ENCODE measurements at places on chromosomes 1 and 21. TPM values are rescaled to one million over a fixed set of nuclear protein-coding genes. Genes with fewer than 3 reads are reported as not detected.

MIXL1 gene
- polyA plus RNA-seq = 0.28 TPM

KPRP gene
- not detected for polyA plus RNA-seq

DNA sequence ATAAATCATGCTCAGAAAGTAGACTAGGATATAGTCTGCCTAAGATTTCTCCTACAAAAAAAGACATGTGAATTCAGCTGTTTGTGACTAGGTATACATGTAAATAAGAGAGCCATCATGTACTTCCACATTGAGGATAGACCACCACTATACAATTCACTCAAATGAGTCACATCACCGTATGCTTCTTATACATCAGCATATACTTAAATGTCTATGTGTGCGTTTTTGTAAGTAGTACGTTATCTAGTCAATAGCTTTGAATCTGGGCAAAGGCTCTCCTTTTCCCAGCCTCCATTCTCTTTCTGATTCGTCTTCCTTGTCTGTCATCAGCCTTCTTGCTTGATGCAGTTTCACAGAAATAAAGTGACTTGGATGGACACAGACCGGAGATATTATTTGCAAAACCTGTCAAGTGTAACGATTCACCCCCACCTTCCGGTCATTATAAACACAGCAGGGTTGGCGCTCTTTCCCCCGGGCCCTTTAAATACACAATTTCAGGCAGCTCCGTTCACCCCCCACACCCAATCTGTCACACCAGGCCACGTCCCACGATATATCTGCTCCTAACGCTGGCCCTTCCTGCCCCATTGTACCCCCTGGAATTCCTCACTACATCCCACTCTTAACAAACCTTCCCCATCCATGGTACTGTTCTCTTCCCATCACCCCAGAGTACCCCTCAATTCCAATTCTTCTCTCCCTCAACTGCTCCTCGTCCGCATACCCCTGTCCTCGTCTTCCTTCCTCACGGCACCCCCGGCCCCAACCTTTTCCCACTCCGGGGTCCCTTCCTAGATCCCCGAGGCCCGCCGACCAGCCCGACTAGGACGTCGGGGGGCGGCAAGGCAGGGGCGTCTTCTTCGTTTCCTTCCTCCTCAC is 636 bp downstream of the VAMP4 start:
- H3K4me1 ChIP-seq = peaks cover 6% of the 10 kb centered on the region
- peak overlapping the region; percentile 95 for H3K4me3 ChIP-seq
- peaks cover 12% of the 10 kb centered on the region for H3K36me3 ChIP-seq

DNA sequence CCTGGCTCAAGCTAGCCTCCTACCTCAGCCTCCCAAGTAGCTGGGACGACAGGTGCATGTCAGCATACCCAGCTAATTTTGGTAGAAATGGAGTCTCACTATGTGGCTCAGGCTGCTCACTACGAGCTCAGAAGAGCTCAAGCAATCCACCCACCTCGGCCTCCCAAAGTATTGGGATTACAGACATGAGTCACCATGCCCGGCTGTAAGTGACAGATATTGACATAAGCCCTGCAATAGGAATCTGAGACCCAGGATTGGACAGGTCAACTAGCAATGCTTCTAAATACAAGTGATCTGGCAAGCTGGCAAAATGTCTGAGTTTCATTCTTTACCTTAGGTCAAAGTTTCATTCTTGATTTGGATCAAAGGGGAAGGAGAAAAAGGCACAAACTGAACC is 40.5 kb upstream of the H6PD start:
- DNase-seq = no peak
- no peak overlapping the region for H3K4me3 ChIP-seq
- peaks cover 22% of the 10 kb centered on the region for H3K27me3 ChIP-seq
- H3K27ac ChIP-seq = no peak overlapping the region

DNA sequence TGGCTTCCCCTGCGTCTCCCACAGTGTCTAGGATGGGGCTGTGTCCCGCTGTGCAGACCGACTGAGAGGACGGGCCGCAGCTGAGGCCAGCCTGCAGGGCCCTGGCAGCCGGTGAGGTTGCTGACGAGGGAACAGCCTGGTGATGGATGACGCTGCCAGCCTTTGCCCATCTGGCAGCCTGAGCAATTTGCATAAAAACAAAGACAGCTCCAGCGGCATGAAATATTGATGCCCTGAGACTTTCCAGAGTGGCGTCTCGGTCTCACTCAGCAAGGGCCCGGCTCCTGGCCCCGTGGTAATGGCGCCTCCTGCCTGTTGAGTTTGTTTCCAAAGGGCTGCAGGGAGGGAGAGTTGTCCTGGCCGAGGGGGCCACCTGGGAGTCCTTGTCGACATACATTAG is 19.1 kb upstream of the KCNA10 start:
- no peak for DNase-seq
- H3K27me3 ChIP-seq = no peaks in the 10 kb centered on the region
- H3K27ac ChIP-seq = no peak overlapping the region
- H3K4me3 ChIP-seq = no peak overlapping the region

DNA sequence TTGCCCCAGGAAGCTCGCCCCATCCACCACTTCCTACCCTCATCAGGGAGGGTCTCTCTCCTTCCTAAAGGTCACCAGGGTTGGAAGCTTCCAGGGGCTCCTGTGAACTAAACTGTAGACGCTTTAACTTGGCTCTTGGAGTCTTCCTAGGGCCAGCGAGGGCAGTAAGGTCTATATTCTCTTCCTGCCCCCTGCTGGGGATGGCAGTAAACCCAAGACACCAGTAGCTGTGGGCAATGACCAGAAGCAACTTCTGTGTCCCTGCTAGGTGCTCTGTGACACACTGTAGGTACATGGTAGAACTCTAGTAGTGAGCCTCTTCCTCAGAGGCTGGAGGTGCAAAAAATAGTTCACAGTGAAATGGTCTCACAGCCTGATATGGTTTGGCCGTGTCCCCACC is 30.0 kb downstream of the KCND3 start:
- H3K27ac ChIP-seq = no peak overlapping the region
- H3K36me3 ChIP-seq = no peaks in the 10 kb centered on the region
- H3K27me3 ChIP-seq = no peaks in the 10 kb centered on the region
- no peak for DNase-seq

GRCh38 chr1:83065952-83066727 is 932.8 kb downstream of the TTLL7 start:
- no peak overlapping the region for H3K4me3 ChIP-seq
- no peaks in the 10 kb centered on the region for H3K36me3 ChIP-seq
- H3K4me1 ChIP-seq = no peaks in the 10 kb centered on the region
- H3K27me3 ChIP-seq = no peaks in the 10 kb centered on the region
- no peak for DNase-seq

- no peak for DNase-seq
- no peak overlapping the region for H3K4me3 ChIP-seq
- no peak overlapping the region for H3K27ac ChIP-seq
- H3K36me3 ChIP-seq = no peaks in the 10 kb centered on the region
These were observed 10.4 kb upstream of the KLF18 start for GRCh38 chr1:44151808-44152207.

DNA sequence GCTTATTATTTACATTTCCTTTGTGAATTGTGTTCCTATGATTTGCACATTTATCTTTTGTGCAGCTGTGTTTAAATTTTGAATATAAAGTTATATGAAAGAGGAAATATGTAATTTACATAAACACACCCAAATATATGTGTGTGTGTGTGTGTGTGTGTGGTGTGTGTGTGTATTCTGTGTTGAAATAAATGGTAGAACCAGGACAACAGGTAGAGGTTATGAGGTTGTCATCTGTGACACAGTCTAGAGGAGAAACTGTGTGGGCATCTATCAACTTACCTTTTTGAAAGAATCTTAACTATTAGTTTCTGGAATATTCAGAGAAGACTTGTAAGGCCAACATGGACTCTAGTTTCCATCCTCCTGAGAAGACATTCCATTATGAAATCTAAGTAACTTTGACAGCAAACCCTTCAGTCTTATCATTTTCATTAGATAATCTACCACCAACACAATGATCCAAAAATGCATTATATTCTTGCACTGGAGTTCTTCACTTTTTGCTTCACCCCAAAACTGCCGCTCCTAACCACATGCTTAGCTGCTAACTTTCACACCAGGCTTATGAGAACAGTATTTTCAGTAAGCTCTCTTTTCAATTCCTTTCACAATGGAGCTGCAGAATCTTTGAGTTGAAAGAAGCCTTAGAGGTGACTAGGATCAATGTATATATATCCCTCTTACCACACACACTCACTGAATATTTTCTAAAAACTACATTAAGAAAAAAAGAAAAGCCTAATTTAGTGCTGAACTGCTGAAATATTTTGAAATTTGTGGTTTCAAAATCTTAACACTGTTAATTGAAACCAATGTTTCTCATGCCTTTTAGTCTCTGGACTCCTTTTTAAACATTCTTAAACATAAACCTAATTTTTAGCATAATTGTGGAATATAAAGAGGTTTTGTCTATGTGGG is 21.8 kb downstream of the PTPRC start:
- no peak overlapping the region for H3K4me3 ChIP-seq
- H3K4me1 ChIP-seq = no peaks in the 10 kb centered on the region
- H3K27ac ChIP-seq = no peak overlapping the region
- DNase-seq = no peak
